ENCODE measurements at places on chromosomes 7 and 10.
A peak's percentile ranks its signal among the peaks of the same experiment; 100 is the strongest.

DNA sequence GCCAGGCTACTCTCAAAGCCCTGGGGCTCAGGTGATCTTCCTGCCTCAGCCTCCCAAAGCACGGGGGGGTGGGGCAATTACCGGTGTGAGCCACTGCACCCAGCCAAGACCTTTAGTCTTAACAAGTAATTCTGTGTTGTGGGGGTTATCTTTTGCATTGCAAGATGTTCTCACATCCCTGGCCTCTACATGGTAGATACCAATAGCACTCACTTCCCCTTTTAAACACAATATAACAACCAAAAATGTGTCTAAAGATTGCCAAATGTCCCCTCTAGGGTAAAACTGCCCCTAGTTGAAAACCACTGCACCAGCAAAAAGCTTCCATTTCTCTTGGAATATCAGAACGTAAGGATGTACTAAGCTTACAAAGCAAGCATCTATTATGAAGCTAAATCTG is 225.0 kb downstream of the CTNNA3 start:
- DNase-seq = no peak

DNA sequence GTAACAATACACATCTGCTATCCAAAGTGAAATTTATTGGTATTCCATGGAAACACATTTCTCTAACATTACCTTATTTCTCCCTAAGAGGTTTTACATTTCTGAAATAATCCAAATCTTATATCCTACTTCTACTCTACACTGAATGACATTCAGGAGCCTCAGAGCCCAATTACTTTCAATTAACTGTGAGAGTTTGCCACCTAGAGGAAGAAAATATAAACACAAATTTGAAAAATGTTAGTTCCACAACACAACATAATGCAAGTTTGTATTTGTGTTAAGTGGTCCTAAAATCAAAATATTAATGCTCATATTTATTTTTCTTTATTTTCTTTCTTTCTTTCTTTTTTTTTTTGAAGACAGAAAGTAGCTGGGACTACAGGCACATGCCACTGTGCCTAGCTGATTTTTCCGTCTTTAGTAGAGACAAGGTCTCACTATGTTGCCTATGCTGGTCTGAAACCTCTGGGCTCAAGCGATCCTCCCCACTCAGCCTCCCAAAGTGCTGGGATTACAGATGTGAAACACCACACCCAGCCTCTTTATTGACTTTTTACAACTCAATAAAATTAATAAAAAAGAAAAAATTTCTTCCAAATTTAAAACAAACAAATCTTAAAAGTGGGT is 46.0 kb downstream of the ATAD1 start:
- DNase-seq = no peak

GRCh38 chr10:17348501-17349349 is 105.7 kb downstream of the ST8SIA6 start:
- peak; percentile 81 for DNase-seq

- DNase-seq = no peak
These were observed 89.0 kb downstream of the AASS start for GRCh38 chr7:122055073-122055472.

GRCh38 chr10:102776779-102777456 is 33.2 kb downstream of the WBP1L start:
- peak; percentile 97 for DNase-seq

Measured in astrocyte of the cerebellum (primary cell).